Stimulated activated CD8-positive, alpha-beta memory T cell treated with anti-CD3 and anti-CD28 coated beads, Interleukin-15, amount 100 ng/mL, for 24 hours (primary cell): ENCODE measurements at places on chromosomes 12 and 14.

- no peak for DNase-seq
Observed at GRCh38 chr12:19191089-19191488, 61.6 kb downstream of the PLEKHA5 start.

DNA sequence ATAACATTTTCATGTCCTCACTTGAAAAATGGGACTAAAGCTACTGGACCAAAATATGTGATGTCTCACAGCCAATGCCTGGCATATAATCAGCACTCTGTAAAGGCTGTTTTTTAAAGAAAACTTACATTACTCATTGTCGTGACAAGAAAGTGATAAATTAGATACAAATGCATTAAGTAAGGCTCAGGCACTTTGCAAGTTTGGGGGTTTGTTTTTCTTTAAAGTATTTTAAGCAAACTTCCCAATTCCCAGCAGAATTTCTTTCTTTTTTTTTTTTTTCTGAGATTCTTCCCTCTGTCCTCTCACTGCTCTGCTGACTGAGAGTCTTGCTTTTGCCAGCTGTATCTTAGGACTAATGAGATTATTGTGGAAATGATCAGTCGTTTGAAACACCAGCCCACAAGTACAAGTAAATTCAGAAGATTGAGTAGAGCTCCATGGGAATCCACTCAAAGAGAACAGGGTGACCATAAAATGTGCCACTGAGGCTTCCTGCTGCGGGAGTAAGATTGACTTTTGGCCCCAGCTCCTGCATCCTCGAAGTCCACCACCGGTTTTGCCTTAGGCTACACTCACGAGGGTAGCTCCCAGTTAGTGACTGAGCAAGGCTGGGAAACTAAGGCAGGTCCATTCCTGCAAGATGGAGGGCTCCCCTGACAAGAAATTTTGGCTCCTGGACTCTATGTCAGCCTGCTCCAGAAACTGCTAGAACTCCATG lies 82.8 kb downstream of the TMTC1 start:
- no peak for DNase-seq

DNA sequence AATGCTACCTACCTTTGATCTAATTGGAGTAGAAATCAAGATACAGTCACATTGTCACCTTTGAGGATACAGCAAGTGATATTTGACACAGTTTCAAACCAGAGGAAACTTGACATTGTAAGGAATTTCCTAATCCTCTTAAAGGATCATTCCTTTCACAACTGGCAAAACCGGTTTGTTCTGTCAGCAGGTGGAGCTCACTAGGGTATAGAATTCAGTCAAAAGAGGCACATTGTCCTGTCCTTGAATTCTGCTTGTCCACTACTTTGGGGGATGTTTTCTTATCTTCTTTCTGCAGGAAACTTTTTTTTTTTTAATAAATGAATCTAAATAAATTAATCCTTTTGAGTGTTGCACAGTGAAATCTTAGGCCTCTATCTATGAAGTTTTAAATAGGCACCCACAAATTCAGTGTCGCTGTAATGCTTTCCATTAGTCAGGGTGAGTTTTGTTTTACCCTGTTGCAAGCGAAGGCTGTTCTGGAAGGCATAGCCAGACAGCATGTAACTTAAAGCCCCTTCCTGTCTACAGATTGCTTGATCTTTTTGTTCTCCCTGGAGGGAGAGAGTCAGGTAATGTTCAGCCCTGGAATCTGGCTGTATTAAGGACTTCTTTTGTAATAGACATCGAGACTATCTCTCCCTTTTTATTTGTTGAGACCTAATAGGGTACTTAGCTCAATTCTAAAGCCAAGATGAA lies 285.0 kb upstream of the RGS6 start:
- DNase-seq, result no peak

- no peak for DNase-seq
Observed at GRCh38 chr12:117890644-117891043, 78.1 kb downstream of the KSR2 start.

GRCh38 chr12:107597695-107598410 lies 87.7 kb upstream of the PWP1 start:
- no peak for DNase-seq

GRCh38 chr12:19485240-19485639 lies 45.9 kb downstream of the AEBP2 start:
- no peak for DNase-seq

DNA sequence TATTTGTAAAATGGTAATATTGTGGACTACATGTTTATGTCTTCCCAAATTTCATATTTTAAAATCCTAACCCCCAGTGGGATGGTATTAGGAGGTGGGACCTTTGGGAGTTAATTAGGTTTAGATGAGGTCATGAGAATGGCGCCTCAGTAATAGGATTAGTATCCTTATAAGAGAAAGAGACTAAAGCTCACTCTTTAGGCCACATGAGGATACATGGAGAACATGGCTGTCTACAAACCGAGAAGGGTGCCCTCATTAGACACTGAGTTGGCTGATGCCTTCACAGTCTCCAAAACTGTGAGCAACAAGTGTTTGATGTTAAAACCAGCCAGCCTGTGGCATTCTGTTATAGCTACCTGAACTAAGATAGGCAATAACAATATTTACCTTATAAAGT lies 58.3 kb upstream of the OTOGL start:
- DNase-seq, result no peak
